ENCODE measurements at places on chromosomes 7 and 10. TPM values are rescaled to one million over a fixed set of nuclear protein-coding genes. Genes with fewer than 3 reads are reported as not detected.

Gene CYP26A1
- not detected for total RNA-seq

Gene SCD
- 10.1 TPM for total RNA-seq

Gene KCNMA1
- total RNA-seq: 0.63 TPM

Gene UNCX
- not detected for total RNA-seq

Gene LDB3
- 0.11 TPM for total RNA-seq

- H3K27ac ChIP-seq: no peak overlapping the region
- H3K4me1 ChIP-seq: no peaks in the 10 kb centered on the region
- no peak for DNase-seq
- no peaks in the 10 kb centered on the region for H3K27me3 ChIP-seq
- H3K36me3 ChIP-seq: peaks cover 12% of the 10 kb centered on the region
Observed at GRCh38 chr7:151122796-151123157, 36.5 kb downstream of the AGAP3 start.

DNA sequence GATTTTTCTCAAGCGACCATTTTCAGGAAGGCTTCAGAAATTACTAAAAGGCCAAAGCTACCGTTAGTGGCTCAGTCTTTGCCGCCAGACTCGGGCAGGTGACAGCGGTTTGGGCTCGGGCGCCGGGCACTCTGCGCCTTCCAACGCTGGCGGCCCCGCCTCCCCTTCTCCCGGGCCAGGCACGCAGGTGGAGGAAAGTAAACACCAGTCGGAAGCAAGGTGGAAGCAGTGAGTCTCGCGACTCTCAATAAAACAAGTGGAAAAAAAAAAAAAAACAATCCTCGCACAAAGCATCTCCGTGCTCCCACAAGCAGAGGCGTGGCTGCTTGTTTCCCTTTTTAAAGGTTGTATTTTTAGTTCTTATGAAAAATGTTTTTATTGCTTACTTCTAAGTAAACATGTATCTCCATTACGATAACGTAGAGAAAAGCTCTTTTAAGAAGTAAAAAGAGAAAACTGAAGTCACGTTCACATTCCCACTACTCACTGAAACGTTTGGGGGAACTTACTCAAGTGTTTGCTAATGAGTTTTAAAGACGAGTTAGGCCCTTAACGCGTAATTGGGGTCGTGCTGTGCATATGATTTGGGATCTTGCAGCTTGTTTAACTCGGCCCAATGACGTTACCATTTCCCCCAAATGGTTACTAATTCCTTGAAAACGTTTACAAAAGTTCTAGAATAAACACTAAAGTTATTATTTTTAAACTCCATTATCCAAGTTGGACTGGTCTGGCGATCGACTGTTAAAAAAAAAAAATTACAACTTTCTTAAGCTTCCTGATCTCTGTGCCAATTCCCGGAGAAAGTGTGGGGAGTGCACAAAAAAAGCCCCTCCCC lies 864 bp downstream of the CDCA7L start:
- H3K27ac ChIP-seq: peak overlapping the region; percentile 73
- DNase-seq: no peak
- peaks cover 7% of the 10 kb centered on the region for H3K4me1 ChIP-seq
- no peaks in the 10 kb centered on the region for H3K27me3 ChIP-seq
- H3K4me3 ChIP-seq: peak overlapping the region; percentile 59
- no peaks in the 10 kb centered on the region for H3K36me3 ChIP-seq

- H3K4me1 ChIP-seq: peaks cover 12% of the 10 kb centered on the region
- H3K27me3 ChIP-seq: no peaks in the 10 kb centered on the region
- H3K4me3 ChIP-seq: no peak overlapping the region
- no peak overlapping the region for H3K27ac ChIP-seq
- no peaks in the 10 kb centered on the region for H3K36me3 ChIP-seq
Observed at GRCh38 chr7:106282390-106282789, 2.4 kb downstream of the NAMPT start.

- no peaks in the 10 kb centered on the region for H3K36me3 ChIP-seq
- no peak overlapping the region for H3K4me3 ChIP-seq
- H3K4me1 ChIP-seq: no peaks in the 10 kb centered on the region
- no peak overlapping the region for H3K27ac ChIP-seq
- no peaks in the 10 kb centered on the region for H3K27me3 ChIP-seq
- no peak for DNase-seq
Observed at GRCh38 chr7:19982841-19983835, 209.7 kb upstream of the TMEM196 start.

- H3K27me3 ChIP-seq: no peaks in the 10 kb centered on the region
- H3K27ac ChIP-seq: peak overlapping the region; percentile 30
- peaks cover 15% of the 10 kb centered on the region for H3K4me1 ChIP-seq
- no peak overlapping the region for H3K4me3 ChIP-seq
- no peaks in the 10 kb centered on the region for H3K36me3 ChIP-seq
Observed at GRCh38 chr7:2066251-2066919, 166.4 kb downstream of the MAD1L1 start.

GRCh38 chr7:42573881-42574672 lies 337.1 kb upstream of the GLI3 start:
- no peaks in the 10 kb centered on the region for H3K4me1 ChIP-seq
- no peak overlapping the region for H3K27ac ChIP-seq
- H3K27me3 ChIP-seq: no peaks in the 10 kb centered on the region
- no peaks in the 10 kb centered on the region for H3K36me3 ChIP-seq
- DNase-seq: no peak
